Stimulated activated CD8-positive, alpha-beta memory T cell treated with anti-CD3 and anti-CD28 coated beads, Interleukin-7, amount 100 ng/mL, for 4 hours (primary cell): ENCODE measurements at places on chromosomes 11 and 22.

DNA sequence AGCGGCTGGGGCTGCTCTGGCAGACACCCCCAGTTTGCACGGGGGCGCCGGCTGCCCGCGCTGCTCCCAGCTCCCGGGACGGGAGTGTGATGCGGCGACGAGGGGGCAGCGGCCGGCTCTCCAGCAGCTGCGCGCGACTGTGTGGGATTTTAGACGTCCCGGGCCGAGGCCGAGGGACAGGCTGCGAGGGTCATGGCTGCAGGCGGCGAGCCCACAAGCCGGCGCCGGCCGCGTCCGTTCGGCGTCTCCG lies 159 bp downstream of the FZD4 start:
- DNase-seq: no peak

DNA sequence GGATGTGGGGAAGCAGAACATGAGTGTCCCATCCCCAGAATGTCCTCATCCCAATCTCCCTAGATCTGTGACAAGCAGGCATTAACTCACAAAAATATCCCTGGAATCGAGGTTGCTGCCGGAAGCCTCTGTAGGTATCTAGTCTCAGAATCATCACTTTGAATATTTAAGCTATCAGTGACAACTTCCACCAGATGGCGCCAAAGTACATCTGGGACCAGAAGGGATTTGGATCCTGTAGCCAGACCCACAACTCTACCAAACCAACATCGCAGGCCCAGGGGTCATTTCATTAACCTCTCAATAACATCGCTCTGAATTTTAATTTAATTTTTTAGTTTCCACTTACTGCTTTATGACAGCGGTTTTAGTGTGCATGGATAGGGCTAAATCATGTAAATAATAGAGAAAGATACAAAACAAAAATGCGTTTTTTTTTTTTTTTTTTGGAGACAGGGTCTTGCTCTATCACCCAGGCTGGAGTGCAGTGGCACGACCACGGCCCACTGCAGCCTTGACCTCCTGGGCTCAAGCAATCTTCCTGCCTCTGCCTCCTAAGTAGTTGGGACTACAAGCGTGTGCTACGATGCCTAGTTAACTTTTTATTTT lies 1.1 kb upstream of the EXT2 start:
- DNase-seq: peak; percentile 39

DNA sequence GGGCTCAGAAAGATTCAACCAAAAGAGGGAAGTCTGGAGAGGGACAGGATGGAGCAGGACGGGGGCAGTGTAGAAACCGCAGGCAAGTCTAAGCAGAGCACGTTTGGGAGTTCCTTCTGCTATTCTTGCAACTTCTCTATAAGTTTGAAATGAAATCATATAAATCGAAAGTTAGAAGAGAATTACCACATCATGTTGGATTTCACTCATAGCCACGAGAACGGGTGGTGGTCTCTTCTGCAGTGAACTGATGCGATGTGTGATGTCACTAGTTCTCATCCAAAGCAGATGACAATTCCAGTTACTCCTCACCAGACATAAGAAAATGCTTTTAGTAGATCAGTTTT lies 36.0 kb downstream of the KCNQ1 start:
- DNase-seq: no peak

- DNase-seq: no peak
Observed at GRCh38 chr22:33426451-33426850, 368.3 kb upstream of the SYN3 start.

DNA sequence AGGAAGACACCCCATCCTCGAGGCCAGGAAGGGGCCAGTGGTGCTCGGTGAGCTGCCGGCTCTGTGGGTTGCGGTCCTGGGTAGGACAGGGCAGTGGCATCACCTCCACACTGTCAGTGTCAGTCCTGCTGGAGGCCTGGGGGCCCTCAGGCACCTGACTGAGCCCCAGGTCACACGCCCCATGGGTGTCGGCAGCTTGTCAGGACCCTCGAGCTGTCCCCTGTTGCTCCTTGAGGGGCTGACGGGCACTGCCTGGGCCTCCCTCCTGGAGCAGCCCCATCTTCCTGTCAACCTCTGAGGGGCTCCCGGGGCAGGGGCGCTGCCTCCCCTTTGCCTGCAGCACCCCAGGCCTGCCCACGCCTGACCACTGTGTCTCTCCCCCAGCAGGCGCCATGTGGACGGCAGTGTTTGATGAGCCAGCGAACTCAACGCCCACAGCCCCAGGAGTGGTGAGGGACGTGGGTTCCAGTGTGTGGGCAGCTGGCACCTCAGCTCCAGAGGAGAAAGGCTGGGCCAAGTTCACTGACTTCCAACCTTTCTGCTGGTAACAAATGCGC lies 35.4 kb downstream of the SBF1 start:
- no peak for DNase-seq

DNA sequence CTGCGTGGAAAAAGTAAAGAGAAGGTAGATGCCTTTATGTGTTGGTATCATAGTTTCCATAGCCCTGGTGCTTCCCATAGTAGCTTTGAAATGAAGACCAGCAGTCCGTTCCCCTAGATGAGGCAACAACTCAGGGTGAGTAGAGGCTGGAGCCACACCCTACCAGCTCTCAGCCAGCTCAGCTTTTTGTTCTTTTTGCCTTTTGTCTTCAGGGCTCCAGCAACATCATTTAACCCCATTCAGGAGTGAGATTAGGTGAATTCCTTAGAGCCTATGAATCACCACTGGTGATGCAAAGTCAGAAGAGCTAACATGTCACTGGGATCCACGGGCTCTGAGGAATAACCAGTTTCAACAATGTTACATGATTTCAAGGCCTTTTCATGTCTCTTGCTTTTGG lies 14.0 kb upstream of the SESN3 start:
- DNase-seq: no peak

DNA sequence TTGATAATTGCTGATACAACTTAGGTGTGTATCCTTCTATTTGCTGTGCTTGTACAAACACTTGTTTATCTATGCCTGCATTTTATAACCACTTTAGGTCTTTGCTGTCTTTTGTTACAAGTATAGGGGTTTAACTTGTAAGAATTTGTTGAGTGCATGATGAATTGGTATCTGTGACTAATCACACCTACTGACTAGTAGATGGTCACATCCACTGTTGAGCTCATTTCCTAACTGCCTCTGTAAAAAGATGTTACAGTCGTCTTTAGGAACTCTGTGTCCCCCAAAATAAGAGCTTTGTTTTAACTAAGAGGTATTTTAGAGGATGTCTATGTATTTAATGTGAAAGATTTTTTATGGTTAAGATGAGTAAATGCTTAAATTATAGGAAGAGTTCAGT lies 60.5 kb downstream of the HIPK3 start:
- DNase-seq: no peak

DNA sequence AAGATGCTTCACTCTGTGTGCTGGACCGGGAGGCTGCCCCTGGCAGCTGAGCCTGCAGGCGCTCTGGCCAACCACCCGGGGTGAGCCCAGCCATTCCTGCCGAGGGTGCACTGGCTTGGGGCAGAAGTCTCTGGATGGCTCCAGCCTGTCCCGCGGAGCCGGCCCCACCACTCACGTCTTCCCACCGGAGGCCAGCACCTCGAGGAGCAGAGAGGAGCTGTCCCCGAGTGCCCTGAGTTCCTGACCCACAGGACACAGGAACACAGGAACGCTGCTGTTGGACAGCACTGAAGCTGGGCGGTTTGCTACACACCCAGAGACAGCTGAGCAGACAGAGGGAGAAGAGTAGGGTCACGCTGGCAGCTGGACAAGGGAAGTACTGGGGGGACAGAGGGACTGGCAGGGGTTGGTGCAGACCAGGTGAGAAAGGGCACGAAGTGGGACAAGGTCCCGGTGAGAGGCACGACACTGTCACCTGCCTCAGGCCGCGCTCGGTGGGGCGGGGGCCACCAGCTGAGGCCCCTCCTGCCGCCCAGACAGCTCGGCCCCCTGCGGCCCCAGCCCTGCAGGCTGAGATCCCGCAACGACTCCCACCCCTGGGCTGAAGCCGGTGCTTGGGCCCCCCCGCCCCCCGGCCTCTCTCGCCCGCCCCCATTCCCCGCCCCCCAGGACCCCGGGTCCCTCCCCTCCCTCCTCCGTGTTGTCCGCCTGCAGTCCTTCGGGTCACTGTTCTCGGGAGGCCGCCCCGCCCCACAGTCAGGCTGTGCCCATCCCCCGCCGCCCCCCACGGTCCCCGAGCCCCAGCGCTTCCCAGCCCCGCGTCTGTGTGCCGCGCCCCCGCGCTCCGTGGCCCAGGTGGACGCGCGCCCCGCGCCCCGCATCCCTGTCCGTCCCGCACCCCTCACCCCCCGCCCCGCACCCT lies 624 bp upstream of the B4GALNT4 start:
- DNase-seq: no peak

DNA sequence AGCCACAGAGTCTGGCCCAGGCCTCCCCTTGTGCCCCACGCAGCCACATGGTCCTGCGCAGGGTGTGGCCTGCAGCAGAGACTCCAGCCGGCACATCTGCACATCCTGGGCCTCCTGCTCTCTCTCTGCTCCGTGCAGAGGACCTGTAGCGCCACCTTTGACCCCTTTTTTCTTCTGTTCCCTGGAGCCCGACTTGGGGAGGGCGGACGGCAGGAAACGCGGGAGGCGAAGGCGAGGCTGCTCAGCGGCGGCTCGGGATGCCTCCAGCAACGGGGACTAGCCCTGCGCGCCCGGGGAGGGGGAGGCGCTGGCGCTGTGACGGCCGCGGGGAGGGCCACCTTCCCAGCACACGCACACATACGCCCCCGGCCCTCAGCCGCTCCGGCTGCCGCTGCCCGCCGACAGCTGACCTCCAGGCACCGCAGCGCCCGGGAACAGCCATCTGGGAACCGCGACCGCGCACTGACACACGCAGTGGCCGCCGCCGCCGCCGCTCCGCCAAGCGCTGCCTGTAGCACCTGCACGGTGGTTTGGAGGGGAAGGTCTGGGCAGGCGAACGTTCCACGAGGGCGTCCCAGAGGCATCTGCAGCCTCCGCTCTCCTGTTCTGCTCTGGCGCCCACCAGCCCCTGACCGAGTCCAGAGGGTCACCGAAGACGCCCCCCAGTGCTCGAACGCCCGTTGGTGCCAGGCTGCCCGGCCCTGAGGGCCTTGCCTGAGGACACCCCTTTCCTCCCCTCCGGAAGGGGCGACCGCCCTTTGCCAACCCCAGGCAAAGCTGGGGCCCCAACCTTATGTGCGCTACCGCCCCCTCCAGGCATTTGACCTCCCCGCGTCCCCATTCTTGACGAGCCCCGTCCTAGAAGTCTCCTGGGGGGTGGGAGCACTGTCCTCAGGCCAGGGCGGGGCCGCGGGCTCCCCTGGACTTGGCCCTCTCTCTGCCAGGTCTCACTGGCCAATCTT lies 16.9 kb upstream of the C22orf42 start:
- no peak for DNase-seq

- DNase-seq: no peak
Observed at GRCh38 chr11:97079244-97079643, 689.4 kb downstream of the JRKL start.

- DNase-seq: no peak
Observed at GRCh38 chr11:113681711-113682413, 24.2 kb downstream of the TMPRSS5 start.

DNA sequence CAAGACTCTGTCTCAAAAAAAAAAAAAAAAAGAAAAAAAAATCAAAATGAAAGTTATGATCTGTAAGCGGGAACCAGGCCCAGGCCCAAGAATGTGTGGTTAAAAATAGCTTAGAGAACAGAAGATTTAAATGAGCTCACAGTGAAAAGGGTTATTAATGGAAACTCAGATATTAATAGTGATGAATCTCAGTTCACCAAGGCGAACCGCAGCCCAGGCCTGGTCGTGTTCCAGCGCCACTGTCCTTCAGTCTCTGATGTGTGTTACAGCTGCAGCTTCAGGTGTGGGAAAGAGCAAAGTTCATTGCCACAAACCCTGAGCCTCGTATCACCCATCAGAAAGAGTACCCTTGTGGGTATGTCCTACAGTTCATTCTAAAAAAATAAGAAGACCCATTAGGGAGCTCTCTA lies 107.1 kb downstream of the GAB2 start:
- no peak for DNase-seq

- no peak for DNase-seq
Observed at GRCh38 chr22:30315962-30316576, 10.7 kb downstream of the TBC1D10A start.

GRCh38 chr11:19374151-19374569 lies 133.4 kb upstream of the E2F8 start:
- no peak for DNase-seq

- DNase-seq: no peak
Observed at GRCh38 chr11:72308226-72309073, 64.5 kb upstream of the PHOX2A start.

GRCh38 chr11:7098235-7098832 lies 9.5 kb downstream of the RBMXL2 start:
- DNase-seq: no peak

GRCh38 chr11:8564526-8564925 lies 29.5 kb downstream of the STK33 start:
- no peak for DNase-seq

DNA sequence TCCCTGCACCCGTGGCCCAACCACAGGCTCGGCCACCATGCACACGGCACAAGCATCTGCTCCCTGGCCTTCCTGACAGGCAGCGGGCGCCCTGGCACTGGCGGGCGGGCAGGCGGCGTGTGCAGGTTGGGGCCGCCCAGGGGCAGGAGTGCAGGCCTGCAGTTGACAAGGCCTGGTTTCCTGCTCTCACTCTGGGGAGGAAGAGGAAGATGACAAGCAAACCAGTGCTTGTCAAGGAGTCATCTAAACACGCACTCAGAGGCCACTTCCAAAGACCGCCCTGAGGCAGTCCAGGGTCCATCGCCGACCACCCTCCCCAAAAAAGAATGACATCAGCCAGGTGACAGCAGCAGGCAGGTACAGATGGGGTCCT lies 65.3 kb upstream of the LINC01488 start:
- DNase-seq: no peak

- peak; percentile 59 for DNase-seq
Observed at GRCh38 chr22:19970479-19971275, 29.1 kb upstream of the TXNRD2 start.

GRCh38 chr11:201966-202365 lies 5.2 kb downstream of the BET1L start:
- DNase-seq: no peak

DNA sequence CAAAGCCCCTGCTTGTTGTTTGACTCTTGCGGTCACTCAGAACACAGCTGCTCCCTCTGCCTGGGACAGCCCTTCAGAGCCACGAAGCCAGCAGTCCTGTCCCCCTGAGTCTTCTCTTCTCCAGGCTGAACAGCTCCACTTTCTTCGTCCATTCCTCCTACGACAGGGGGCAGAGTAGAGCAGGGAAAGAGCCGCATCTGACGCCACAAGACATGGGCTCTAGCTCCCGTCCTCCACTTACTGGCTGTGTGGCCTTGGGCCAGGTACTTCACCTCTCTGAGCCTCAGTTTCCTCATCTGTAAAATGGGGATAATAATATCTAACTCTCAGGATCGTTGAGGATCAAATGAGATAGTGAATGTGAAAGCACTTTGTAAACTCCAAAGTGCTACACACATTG lies 29.9 kb downstream of the CHRDL2 start:
- no peak for DNase-seq
